ENCODE measurements at places on chromosomes 2 and 18.

GRCh38 chr18:8722946-8723820, 17.8 kb downstream of the MTCL1 start:
- no peak for DNase-seq

GRCh38 chr2:169928463-169928864, 101.2 kb downstream of the UBR3 start:
- no peak for DNase-seq

- DNase-seq, result no peak
Measured at GRCh38 chr18:10791169-10791831, 265.5 kb downstream of the NAPG start.

DNA sequence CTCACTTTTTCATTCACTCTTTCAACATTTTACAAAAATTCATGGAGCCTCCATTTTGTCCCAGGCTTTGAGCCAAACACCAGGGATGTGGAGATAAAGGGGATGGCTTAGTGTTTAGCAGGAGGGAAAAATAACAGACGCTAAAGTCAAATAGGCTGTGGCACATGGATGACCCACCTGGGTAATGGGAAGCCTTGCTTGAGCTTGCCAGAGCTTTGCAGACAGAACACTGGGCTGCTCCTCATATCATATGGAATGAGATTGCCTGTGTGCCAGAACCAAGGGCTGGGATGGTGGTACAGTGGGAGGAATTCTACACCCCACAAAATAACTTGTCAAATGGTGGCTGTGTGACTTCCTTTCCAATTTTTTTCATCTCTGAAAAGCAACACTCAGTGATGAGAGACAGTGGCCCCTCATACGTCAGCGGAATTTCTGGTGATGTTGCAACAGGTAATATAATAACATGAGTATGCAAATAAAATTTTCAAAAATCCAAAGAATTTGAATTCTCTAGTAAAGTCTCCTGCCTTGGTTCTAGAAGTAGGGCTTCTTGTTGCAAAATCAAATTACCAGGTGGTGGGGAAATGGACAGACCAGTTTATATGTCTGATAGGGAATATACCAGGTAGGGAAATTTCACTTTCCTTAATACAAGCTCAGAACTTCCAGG, 252.9 kb downstream of the CLIP4 start:
- DNase-seq, result no peak

DNA sequence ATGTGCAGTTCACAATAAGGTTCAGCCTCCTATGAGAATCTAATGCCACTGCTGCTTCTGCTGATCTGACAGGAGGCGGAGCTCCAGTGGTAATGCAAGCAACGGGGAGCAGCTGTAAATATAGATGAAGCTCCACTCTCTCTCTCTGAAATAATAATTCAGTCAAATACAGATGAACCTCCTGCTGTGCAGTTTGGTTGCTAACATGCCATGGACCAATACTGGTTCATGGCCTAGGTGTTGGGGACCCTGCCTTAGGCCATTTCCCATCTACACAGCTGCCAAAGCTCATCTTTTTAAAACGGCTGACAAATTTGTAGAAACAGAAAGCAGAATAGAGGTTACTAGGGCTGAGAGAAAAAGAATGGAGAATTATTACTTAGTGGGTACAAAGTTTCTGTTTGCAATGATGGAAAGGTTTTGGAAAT, 10.7 kb upstream of the HNRNPA3 start:
- DNase-seq, result no peak

DNA sequence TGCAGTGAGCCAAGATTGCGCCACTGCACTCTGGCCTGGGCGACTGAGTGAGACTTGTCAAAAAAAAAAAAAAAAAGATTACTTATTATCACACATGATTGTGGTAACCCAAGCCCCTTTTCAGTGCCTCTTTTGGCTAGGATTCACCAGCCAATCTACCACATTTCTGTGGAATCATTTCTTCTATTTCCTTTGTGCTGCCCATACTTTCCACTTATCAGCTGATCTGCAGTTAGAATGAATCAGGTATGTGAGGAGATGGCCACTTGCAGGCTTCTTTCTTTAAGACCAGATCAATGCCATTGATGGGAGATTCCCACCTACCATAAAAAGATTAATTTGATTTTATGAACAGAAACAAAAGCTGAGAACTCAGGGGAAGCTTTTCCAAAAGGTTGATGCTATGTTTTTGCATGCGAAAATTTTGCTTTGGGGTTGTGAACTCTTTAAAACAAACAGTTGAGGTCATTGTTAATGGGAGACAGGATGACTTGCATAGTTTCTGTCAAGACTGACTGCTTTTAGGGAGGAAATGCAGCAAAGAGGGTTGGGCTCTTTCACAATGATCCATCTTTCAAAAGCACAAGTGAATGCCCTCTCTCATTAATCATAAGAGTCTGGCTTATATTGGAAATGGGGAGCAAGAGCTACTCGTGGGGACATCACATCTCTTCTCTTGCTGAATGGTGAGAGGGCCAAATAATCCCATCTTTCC, 66.9 kb upstream of the CYP26B1 start:
- DNase-seq, result no peak

- no peak for DNase-seq
Measured at GRCh38 chr2:159890551-159891266, 92.7 kb upstream of the CD302 start.

GRCh38 chr2:46943881-46944798, 28.5 kb upstream of the MCFD2 start:
- peak; percentile 41 for DNase-seq

DNA sequence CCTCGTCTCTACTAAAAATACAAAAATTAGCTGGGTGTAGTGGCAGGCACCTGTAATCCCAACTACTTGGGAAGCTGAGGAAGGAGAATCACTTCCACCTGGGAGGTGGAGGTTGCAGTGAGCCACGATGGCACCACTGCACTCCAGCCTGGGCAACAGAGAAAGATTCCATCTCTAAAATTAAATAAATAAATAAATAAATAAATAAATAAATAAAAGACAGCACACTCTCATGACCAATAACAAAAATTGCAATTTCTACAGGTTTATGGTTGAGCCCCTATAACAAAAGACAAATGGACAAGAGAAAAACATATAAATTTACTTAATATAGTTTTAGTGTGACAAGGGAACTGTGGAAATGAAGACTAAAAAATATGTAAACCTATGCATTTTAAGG, 384.1 kb downstream of the CDH19 start:
- DNase-seq, result no peak

DNA sequence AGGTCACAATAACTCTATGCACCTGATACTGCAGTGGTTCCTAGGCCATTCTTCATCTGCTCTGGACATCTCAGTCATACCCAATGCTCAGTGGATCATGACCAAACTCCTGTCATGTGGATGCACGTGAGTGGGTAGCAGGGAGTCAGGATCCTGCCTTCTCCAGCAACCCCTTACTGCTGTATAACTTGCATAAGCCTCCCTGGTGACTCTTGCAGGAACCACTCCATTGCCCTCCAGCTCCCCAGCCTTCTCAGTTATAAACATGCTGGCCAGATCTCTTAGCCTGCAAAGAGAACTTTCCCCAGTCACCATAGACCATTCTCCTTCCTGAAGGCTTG, 98.6 kb upstream of the ZNF397 start:
- DNase-seq, result no peak

- no peak for DNase-seq
Measured at GRCh38 chr18:34297287-34297686, 72.6 kb upstream of the NOL4 start.

- DNase-seq, result no peak
Measured at GRCh38 chr2:205721057-205721449, 38.8 kb downstream of the NRP2 start.

DNA sequence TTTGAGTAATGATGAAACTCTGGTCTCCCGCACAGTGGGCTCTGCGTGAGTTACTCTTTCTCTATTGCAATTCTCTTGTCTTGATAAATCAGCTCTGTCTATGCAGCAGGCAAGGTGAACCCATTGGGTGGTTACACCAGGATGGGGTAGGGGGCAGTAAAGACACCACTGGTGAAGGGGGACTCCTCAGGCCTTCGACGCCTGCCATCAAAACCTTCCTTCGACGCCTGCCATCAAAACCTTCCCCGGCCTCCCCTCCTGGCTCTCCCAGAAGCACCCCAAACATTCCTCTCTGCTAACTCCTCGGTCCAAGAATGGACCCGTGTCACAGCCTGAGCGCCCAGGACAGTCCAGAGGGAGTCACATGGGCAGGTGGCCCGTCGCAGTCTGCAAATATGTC, 4.8 kb upstream of the STARD7 start:
- DNase-seq, result no peak

DNA sequence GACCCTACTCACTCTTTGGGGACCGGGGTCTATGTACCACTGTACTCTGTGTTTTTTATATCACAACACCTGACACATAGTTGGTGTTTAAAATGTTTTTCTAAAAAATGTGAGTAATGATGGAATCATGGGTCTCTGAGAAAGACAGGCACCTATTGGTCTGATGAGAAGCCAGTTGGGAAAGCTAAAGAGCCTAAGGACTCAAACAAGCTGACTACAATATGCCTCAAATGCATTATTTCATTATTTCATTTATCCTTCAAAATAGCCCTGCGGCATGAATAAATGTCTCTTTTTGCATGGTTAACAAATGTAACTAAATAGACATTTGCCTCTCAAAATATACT, 102.9 kb upstream of the SCN1A start:
- DNase-seq, result no peak

DNA sequence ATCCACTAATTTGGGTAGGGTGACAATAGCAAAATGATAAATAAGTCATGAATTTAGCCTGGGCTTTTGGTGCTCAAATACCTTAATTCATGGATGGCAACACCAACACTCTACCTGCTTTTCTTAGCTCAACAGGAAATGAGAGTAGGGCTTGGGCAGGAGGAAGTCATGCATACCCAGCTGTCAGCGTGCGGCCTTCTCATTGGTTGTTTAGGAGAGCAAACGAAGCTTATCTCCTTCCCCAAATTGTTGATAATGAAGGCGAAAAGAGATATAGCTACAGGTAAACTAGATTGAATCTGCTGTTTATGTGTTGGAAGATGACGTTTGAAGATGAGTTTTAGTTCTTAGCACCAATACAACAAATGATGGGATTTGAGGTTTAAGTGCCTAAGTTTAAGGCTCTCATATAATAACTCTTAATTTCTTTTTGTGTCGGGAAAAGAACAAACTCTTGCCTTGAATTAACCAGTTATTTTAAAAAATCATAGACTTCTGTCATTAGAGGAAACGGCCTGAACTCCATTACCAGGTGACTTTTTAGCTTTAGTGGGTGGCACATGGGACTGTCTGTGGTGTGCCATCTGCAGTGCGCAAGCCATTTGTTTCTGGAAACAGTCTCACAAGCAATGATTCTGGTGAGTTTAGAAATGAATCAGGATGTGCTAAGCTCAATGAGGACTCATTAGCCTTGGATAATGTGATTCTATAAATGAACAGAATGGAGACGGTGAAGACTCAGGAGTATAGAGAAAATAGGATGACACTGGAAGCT, 19.8 kb downstream of the MAP4K4 start:
- DNase-seq, result peak; percentile 31

DNA sequence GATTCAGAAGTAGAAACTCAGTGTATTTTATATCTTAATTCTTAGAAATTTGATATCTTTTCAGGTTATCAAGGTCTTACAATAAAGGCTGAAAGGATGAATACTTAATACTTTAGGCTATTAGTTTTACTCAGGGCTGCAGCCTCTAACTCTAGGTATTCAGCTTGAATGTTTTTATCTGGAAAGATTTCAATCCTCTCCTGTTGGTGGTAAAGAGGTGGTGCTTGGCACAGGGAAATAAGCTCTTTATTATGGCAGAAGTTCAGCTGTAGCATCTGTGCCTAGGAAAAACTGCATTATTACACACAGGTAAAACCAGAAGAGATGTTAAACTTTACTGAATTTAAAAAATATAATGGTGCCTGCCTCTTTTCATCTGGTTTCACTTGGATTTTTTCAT, 11.1 kb downstream of the ACVR2A start:
- no peak for DNase-seq

- DNase-seq, result no peak
Measured at GRCh38 chr2:7030810-7031209, 113.6 kb downstream of the RNF144A start.

DNA sequence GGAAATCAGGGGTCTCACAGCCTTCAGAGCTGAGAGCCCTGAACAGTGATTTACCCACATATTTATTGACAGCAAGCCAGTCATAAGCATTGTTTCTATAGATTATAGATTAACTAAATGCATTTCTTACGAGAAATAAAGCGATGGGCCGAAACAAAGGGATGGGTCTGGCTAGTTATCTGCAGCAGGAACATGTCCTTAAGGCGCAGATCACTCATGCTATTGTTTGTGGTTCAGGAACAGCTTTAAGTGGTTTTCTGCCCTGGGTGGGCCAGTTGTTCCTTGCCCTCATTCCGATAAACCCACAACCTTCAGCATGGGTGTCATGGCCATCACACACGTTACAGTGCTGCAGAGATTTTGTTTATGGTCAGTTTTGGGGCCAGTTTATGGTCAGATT, 36.4 kb downstream of the TANC1 start:
- DNase-seq, result no peak

GRCh38 chr2:120859128-120859527, 123.5 kb downstream of the GLI2 start:
- no peak for DNase-seq

DNA sequence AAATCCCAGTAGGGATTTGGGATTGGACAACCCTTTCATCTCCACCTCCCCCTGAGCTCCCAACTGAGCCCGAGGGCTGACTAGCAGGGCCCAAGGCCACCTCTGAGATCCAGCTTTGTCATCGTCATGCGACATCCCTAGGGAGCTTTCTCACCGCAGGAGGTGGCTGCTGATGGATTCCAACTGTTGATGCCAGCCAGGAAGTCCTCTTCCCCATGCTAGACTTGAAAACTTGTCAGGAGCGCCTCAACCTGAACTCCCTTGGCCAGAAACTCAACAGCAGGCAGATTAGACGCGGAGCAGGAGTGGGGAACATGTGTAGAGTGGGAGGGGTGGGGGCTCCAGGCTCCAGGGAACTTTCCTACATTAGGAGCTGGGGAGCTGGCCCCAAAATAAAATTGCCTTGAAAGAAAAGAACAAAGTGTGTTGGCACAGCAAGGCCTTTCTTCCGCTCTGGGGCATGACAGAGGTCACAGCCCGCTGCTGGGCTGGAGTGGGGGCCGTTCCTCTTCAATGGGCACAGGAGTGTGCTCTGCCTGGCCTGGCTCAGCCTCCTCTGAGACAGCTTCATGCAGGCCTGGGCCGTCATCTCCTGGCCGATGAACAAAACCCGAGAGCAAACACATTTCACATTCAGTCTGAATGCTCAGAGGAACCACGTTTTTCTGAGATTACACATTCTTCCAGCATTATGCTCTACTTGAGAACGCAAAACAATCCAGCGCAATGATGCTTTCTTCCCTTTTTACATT, 34.5 kb downstream of the EMILIN2 start:
- DNase-seq, result no peak

GRCh38 chr18:26088487-26088886, 1.9 kb downstream of the SS18 start:
- no peak for DNase-seq
